ENCODE measurements at places on chromosomes 6 and 20.

DNA sequence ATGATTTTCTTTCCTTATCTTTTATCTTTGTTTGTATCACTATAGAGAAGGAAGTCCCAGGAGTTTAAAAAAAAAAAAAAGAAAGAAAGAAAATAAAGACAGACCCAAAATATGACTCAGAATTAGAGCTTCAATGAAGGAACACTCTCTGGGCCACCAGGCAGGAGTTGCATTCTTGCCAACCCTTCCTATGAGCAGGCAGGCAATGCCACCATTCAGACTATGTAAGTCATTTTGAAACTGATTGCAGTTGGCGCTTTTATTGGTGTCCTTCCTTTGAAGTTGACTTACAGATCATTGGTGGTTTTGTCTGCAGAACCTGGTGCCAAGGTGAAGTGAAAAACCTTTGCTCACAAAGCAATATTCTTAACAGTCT lies 50.3 kb downstream of the MYB start:
- DNase-seq: no peak

GRCh38 chr6:99287523-99287922 lies 62.0 kb downstream of the FAXC start:
- no peak for DNase-seq

DNA sequence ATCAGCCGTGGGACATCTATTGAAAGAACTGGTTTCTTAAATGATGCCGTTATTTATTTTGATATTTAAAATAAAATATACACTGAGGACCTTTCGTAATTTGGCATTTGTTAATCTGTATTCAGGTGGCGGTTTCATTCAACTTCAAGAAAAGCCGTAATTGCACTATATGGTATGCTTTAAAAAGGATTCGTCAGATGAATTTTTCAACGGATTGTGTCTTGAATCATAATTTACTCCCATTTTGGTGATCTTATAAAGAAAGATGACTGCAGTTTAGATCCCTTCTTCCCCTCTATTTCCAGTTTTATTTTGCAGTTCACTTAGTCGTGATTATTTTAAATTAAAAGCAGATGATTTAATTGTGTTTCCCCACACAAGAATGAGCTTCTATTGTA lies 761 bp downstream of the KLHL32 start:
- DNase-seq: no peak

- DNase-seq: no peak
Observed at GRCh38 chr6:11200356-11200755, 32.1 kb downstream of the NEDD9 start.

GRCh38 chr6:134701301-134701700 lies 248.6 kb downstream of the ALDH8A1 start:
- no peak for DNase-seq
